Hepatic stellate cell (primary cell): ENCODE measurements at places on chromosomes 7 and 10.
A peak's percentile ranks its signal among the peaks of the same experiment; 100 is the strongest.

- no peak for DNase-seq
These were observed 38.8 kb downstream of the SLC29A3 start for GRCh38 chr10:71357792-71358265.

DNA sequence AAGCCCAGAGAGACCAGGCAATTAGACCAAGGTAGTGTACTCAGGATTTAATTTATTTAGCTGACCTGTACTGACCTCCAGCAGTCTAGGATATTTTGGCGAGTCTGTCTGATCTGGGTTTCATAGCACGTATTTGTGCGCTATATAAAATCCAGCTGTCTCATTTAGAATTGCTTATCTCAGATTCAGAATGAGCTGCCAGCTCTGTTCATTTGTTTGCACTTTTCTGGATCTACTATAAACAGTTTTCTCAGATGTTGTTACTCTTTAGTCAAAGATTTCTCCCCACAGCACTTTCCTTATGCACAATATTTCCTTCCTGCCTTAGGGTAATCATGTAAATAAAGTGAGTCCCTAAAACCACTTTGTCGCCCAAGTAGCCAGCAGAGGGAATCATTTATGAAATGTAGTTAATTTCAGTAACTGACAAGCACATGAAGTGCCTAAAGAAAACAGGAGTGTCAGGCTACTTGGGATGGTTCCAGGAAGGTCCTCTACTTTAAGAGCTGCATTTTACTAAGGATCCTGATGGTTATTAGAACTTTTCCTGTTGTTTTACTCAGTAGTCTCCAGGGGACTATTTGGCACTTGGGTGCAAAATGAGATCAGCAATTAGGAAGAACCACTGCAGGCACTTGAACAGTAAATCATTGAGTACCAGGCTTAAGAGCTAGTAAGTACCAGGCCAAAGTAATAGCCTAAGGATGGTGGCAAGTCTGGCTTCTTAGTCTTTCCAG lies 226.4 kb downstream of the TWIST1 start:
- DNase-seq: no peak

DNA sequence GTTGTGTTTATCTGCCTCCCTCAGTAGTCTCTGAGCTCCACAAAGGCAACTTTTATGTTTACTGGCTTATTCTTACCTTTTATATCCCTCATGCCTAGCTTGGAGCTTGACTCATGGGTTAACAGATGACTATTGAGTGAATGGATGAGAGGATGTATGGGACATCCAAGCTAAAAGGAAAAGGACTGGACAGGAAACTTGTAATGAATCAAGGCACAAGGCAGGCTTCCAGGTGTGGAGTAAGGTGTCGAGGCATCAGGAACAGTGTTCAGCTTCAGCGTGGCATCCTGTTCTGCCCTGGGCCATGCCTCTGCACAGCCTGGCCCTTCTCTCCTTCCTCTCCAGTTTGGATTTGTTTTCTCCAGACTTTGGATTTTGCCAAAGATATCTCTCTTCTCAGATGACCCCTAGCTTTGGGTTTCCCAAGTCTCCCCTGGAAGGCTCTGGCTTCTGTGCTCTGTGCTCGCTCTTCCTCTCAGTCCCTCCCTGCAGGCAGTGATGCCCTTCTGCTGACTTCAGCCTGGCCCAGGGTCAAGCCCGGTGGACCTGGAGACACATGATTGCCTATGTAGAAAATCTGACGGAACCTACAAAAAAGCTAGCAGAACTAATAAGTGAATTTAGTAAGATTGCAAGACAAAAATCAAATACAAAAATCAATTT lies 367.3 kb downstream of the CXCL12 start:
- no peak for DNase-seq

- DNase-seq: peak; percentile 68
These were observed 68.1 kb downstream of the VPS41 start for GRCh38 chr7:38840736-38841460.

DNA sequence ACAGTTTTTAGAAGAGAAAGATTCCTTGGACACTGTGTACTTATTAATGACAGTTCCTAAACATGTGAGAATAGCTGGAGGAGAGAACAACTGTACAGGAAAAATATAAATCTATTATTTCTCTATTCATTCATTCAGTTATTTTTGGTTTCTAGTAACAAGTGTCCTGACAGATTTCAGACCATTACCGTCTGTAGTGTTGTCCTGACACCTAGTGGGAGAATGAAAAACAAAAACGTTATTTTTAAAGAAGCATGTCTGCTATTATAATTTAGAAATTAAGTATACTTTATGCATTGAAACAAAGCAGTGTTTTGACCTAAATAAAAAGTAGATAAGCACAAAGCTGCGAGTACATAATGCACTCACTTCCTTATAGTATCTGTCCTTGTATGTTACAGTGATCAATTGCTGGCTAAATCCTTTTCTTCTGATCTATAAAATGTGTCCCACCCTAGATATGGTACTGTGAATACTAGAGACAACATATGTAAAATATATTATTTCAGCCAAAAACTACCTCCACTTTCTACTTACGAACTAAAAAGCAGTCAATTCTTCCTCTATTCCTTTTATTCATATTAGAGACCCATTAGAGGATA lies 575.6 kb downstream of the ARL4A start:
- peak; percentile 5 for DNase-seq

DNA sequence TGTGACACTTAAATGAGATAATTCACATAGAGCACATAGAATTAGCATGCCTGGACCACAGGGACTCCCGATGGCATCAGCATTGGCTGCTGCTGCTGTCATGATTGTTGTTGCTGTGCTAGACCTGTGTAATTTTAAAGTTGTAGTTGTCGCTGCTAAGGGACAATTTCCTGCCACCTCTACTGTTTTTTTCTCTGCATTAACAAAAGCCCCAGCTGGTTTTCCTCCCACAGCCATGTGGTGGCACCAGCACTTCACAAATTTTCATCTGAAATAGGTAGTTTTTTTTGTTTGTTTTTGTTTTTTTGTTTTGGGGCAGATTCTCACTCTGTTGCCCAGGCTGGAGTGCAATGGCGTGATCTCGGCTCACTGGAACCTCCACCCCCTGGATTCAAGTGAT lies 25.4 kb upstream of the PRXL2A start:
- peak; percentile 22 for DNase-seq

DNA sequence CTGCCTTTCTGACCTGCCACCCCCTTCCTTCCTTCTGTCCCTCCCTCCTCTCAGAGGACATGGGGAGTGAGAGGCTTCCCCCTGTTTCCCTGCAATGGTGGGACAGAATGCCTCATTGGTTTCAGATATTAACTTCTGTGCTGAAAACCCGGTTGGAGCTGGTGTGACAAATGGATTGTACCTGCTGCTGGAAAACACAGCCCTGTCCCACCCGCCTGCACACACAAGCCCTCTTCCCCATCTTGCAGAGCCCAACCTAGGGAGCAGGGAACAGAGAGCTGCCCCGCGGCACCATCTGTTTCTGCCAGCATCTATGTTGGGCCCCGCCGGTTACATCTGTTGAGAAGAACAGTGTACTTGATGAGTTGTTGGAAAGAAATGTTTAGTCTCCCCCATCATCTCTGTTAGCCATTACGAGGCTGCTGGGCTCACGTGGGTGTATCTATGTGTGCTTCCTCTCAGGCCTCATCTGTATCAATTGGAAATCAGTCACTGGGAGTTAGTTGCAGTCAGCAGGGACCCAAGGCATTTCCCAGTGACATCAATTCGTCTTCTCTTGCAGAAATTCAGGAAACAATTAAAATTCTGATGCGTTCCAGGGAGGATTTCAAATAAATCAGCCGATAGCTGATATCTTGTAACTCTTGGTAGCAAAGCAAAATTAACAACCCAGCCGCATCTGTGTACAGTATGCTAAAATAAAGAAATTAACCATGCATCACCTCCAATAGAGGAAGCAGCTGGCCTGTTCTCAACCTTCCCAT lies 725.6 kb upstream of the GALNT17 start:
- no peak for DNase-seq

DNA sequence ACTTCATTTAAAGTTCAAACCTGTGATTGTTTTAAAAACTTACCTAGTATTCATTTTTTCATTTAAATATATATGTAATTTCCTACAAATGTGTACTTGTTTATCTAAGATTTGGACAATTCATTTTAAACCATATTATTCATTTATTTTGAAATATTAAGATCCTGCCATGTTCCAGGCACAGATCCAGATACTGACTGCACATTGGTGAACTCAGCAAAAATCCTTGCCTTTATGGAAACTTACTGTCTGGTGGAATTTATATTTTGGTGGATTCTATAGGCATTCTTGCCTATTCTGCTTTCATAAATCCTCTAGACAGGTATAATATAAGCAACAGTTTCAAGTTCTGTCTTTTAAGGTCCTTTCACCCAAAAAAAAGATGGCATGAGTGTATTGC lies 48.3 kb upstream of the RPA3 start:
- DNase-seq: no peak

GRCh38 chr7:141074162-141074991 lies 513 bp downstream of the TMEM178B start:
- peak; percentile 10 for DNase-seq

- DNase-seq: no peak
These were observed 1.1 kb downstream of the NANOS1 start for GRCh38 chr10:119030421-119031250.

DNA sequence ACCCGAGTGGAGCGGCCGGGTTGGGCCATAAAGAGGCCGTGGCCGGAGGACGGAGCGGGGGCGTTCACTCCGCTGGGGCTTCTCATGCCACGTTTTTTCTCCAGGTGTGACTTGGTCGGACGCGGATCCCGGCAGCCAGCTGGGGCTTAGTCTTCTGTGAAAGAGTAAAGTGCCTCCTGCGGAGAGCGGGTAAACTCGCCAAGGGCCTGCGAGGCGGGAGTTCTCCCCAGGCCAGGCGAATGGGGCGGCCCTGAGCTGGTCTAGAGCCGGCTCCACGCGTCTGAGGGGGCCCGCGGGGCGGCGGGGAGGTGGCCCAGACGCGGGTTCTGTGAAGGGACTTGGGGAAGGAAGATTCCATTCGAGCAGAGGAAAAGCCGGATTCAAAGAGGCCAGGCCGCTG lies 86.3 kb upstream of the VIPR2 start:
- no peak for DNase-seq

- DNase-seq: no peak
These were observed 22.7 kb downstream of the BET1 start for GRCh38 chr7:93981480-93981874.

- peak; percentile 72 for DNase-seq
These were observed 5.0 kb downstream of the MYO1G start for GRCh38 chr7:44973610-44974401.

GRCh38 chr10:77804371-77804770 lies 122.2 kb downstream of the DLG5 start:
- no peak for DNase-seq

DNA sequence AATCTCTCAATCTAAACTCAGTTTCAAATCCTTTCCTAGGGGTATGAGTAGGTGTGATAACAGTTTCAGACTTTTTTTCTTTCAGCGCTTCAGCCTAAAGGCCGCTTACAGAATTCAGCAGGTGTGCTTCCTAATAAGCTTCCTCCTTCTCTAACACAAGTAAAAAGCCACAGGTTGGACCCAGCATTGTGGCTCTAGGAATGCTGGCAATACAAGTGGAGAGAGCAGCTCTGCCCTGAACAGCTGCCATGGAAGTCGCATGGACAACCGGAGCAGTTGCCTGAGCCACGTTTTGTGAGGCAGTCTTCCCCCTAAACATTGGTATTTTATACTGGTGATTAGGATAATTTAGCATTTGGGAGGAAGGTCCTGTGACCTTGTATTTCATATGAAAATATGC lies 83.5 kb downstream of the ST7 start:
- DNase-seq: no peak

GRCh38 chr7:30412782-30413504 lies 65.6 kb downstream of the NOD1 start:
- peak; percentile 76 for DNase-seq

GRCh38 chr10:20002657-20003056 lies 186.4 kb downstream of the PLXDC2 start:
- DNase-seq: no peak
